ENCODE measurements at places on chromosomes 3 and 15.

DNA sequence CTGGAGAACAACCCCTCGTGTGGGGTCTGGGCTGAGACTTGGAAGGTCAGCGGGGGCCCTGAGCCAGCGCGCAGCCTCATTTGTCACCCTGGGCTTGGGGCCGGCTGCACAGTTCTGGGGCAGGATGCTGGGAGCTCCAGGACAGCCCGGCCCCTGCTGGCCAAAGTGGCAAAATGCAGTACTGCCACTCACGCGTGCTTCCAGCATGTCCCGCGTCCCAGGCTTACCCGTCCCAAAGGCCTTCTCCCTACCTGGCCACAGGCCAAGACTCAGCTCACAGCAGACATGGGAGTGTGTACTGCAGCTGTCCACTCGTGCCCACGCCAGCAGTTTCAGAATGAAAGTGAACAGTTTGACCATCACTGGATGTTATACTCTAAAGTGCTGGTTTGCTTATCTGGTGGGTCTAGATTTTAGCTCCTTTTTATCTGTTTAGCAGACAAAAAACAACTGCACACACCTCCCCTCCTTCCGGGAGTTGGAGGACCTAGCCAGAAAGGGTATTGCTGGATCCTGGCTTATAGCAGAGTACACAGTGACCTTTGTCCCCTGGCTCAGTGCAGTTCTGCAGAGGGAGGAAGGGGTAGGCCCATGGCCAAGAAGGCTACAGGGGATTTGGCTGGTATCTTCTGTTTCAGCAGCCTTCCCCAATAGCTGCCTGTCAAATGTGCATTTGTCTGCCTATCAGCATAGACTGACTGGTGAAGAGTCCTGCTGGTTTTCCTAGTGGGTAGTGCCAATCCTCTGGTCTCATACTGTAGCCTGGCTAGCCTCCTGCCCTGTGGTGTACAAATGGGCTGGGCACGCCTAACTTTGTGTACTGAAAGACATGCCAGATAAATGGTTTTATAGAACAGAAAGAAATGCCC, 23.2 kb upstream of the IP6K2 start:
- DNase-seq, result peak; percentile 34

- no peak for DNase-seq
Observed at GRCh38 chr3:68271145-68271544, 616.7 kb upstream of the SUCLG2 start.

GRCh38 chr3:187788984-187789857, 44.0 kb upstream of the BCL6 start:
- DNase-seq, result no peak

- DNase-seq, result no peak
Observed at GRCh38 chr3:142647856-142648255, 51.7 kb downstream of the PLS1 start.

- DNase-seq, result no peak
Observed at GRCh38 chr3:133629146-133629545, 32.6 kb downstream of the TOPBP1 start.

- no peak for DNase-seq
Observed at GRCh38 chr3:39134305-39134704, 19.1 kb downstream of the CSRNP1 start.

GRCh38 chr3:89447243-89447642, 339.8 kb downstream of the EPHA3 start:
- DNase-seq, result no peak

- DNase-seq, result no peak
Observed at GRCh38 chr3:40939741-40940130, 259.6 kb upstream of the CTNNB1 start.

DNA sequence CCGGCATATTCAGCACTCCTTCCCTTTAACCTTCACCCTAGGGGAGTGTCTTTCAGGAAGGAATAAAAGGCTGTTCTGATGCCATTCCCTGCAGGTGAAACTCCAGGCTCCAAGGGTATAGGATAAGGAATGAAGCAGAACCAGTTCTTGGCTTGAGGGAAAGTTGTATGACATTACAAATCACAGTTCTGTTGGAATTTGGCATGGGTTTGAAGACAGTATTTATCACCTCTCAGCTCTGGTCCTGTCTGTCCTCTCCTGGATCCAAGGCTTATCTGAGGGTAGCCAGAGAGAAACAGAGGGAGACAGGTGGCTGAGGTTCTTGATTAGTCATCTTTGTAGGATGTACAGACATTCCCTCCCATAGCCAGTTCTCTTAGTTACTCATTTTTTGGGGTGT, 37.1 kb downstream of the RAB11A start:
- no peak for DNase-seq

- no peak for DNase-seq
Observed at GRCh38 chr3:126419886-126420786, 25.4 kb downstream of the CFAP100 start.

GRCh38 chr3:57577801-57578200, 19.3 kb downstream of the ARF4 start:
- no peak for DNase-seq

DNA sequence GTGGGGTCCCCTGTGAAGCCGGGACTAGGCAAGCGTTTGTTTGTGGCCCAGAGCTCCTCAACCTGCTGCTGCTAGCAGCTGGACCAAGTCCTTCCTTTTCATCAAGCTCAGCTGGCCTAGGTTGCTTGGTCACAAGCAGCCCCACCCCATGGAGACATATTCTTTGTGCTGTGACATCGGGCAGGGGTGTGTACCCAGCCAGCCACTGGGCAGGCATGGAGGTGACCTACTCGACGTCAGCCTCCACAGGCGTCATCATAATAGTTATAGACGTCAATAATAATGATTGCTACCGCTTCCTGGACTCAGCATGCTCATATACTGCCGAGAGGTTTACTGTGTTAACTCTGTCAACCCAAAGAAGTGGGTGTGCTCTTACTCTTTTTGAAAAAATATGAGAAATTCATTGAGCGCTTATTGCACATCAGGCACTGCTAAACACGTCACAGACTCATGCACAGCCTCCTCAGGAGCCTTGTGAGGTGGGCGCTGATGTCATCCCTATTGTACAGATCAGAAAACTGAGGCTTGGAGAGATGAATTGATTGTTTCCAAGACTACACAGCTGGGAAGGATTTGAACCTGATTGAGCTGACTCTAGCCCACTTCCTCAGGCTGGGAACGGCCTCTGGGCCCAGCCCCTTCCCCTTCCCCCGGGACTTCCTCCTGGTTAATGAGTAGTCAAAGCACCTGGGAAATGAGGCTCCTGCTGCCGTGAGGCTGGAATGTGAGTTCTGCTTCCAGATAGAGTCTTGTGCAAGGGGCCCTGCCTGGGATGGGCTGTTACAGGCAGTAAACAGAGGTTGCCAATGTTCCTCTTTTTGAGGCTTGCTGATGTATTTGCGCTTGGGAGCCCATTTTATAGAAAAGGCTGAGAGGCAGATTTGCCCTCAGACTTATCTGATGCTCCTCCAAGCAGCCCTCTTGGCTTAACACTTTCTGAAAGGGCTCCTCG, 16.2 kb downstream of the SLC6A6 start:
- DNase-seq, result no peak

DNA sequence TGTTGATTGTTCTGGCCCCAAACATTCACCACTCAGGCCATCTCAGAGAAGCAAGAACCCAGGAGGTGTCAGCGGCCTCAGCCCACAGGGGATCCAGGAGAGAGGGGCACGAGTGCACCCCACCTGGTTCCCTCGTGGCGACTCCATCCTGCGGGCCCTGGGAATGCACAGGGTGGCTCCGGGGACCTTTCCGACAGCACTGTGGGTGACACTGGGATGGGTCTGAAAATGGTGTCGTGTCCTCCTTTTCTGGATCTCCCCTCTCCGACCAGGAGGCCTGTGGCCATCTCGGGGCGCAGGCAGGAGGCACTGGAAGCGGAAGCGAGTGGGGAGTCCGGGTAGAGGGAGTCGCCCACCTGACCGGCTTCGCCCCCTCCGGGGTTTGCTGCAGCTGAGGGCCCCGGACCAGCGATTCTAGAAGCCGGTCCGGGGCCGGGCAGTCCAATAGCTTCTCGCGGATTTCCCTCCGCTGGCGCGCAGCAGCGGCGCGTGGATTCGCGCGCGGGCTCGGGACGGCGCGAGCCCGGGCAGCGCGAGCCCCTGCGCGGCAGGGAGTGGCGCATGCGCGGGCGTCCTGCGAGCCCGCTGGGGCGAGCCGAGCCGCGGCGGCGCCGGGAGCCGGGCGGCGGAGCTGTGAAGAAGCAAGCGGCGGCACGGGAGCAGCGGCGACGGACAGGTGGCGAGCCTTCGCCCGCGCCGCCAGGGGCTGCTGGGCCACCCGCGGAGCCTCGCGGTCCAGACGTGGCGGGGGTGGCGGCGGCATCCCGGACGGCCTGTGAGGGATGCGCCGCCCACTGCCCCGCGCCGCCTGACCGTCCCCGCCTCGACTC, at the start of gene DOCK3:
DOCK3 (plus strand) TSS at position 579 of the 830 bp plus-strand sequence. CDS start 337 bp downstream, outside the sequence.
- DNase-seq, result peak; percentile 48

DNA sequence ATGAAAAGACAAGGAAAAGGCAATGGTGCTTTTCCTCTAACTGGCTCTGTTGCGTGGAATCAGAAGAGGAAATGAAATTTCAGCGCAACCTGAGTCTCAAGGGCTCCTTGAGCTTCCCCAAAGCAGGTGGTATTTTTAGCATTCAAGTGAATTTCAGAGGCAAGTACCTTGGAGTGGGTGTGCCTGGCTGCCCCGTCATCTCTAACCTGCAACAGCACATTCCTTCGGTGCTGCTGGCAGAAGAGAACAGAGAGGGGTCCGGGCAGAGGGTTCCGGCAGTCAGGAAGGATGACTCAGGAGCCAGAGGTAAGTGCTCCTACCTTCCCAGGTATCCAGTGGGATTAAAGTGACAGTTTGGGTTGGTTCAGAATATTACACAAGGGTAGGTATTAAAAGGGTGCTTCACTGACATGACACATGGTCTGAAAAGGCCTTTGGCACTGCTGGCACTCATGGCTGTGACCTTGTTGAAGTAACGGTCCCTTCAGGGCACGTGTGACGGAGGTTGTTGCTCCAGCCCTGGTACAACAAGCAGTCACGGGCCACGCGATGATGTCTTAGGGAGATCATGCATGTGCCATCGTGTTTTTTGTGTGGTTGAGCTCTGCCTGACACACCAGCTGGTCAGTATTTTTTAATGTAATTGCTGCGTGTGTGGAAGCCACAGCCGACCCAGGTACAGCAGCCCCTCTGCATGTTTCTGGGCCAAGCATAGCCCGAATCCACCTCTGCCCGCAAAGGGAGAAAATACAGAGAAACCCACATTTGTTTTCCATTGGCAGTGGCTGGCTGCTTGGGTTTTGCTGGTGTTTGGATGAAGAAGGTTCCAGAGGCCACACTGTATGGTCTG, 75.7 kb downstream of the LRRK1 start:
- DNase-seq, result no peak

GRCh38 chr15:46409841-46410301, 775.0 kb downstream of the SQOR start:
- DNase-seq, result no peak

GRCh38 chr3:114974387-114974786, 172.7 kb downstream of the ZBTB20 start:
- DNase-seq, result no peak

DNA sequence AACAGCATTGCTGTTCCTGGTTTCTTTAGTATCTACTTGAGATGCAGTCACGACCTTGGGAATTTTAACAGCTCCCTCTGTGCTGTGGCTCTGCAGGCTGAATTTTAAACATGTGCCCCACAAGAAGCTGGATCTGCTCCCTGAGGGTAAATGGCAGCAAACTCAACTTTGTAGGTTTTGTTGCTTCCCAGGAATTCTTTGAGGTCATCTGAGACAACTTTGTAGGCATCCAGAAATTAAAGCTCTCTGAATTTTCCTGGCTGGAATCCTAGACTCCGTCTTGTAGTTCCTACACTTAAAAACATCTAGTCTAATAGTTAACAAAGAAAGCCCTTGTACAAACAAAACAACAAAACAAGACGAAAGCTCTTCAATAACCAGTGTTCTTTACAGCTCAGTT, 366.3 kb downstream of the FEZF2 start:
- no peak for DNase-seq

DNA sequence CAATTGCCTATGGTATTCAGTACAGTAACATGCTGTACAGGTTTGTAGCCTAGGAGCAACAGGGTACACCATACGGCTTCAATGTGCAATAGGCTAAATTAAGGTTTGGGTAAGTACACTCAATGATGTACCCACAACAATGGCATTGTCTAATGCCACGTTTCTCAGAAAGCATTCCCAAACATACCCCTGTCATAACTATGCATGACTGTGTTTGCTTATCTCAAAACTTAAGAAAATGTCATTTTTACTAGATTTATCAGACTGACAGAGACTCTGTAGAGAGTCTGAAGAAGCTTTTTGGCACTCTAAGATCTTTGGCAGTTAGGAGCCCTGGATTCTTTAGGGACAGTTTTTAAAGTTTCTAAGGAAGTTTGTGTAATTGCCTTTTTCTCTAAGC, 59.9 kb downstream of the MECOM start:
- DNase-seq, result no peak

DNA sequence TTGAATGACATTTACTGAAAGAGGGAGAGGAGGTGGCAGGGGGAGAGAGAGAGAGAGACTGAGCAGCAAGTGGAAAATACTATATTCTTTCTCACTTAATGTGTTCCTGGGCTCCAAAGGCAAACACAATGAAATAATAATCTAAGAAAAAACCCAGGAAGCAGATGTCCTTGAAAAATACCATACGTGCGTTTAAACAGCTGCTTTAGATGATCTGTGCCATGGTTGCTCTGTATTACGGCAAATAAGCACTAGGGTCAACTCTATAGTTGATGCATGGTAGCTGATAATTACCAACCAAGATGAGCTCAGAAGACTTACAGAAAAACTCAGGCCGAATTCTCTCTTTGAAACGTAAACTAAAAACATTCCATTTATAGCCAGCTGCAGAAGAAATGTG, 410.3 kb upstream of the TBL1XR1 start:
- DNase-seq, result no peak

- DNase-seq, result no peak
Observed at GRCh38 chr15:60787837-60788691, 309.1 kb upstream of the ICE2 start.

DNA sequence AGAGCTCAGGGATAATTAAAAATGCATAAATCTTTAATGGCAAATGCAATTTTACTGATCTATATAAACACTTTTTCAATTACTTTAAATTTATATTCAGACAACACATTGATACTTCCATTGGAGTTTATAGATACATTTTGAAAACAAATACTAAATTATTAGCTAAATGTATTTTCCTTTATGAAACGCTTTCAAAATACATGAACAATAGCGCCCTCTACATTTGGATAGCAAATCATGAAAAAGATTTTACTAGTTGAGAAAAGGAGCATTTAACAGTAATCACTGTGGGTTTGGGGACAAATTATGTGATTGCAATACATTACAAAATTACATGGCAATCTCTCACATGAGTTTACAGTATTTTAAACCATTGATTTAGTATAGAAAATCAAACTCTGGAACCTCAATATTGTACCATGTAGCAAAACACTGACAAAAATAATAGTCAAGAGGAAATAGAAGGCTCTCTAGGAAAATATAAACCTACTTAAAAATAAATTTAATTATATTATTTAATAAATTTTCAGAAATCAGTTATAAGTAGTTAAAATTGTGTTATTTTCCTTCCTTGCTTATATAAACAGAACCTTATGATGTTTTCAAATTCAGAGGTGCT, 207.9 kb downstream of the ZIC1 start:
- no peak for DNase-seq

DNA sequence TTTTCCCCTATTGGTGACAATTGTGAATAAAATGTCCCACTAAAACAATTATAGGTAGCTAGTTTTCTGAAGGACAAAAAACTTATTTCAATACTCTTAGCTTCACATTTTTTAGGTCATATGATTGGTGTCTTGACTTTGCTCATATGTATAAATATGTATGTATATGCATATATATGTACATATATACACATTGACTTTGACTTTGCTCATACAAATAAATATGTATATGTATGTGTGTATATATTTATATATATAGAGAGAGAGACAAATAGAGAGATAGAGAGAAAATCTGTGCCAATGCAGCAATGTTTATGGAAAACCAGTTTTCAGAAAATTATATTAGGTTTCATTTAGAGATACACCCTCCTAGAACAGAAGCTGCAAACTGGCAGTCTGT, 5.7 kb downstream of the MDFIC2 start:
- DNase-seq, result no peak

All from activated T-cell treated with anti-CD3 and anti-CD28 coated beads for 24 hours (primary cell).